ENCODE measurements at places on chromosomes 16 and 17.

DNA sequence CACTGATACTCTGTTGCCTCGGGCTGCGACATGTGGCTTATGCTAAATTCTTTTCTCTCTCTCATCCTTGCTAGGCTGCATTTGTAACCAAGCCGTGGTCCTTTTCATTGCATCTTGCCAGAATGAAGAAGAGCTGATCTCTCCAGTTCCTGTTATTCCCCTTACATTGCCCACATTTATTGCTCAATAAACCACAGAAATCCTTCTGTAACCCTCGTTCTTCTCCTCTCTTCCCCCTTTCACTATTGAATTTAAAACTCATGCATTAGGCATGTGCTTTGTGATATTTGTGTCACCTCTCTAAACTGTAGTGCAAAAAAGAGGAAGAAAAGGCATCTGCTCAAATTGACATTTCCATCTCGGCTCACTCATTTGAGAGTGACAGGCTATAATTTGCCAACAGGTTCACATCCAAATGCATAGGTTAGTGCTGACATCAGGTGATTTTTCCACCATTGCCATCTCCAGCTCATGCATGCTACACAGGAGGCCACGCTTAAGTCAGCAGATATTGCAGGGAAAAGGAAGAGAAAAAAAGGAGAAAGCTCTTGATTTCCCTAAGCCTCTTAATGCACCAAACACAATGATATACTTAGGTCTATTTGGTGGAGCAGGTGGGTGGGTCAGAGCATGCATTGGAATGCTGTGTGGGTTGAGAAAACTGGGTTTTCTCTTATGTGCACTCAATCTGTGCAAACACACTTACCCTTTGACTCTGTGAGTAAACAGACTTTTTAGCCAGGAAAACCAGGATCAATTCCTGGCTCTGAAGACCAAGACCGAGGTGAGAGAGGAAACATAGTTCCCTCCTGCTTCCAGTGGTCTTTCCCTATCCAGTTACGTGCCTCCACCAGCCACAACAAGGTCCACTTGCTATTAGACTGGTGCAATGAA is 642.7 kb downstream of the HS3ST4 start:
- DNase-seq: no peak

GRCh38 chr17:71313866-71314265 is 807.0 kb upstream of the SOX9 start:
- no peak for DNase-seq

DNA sequence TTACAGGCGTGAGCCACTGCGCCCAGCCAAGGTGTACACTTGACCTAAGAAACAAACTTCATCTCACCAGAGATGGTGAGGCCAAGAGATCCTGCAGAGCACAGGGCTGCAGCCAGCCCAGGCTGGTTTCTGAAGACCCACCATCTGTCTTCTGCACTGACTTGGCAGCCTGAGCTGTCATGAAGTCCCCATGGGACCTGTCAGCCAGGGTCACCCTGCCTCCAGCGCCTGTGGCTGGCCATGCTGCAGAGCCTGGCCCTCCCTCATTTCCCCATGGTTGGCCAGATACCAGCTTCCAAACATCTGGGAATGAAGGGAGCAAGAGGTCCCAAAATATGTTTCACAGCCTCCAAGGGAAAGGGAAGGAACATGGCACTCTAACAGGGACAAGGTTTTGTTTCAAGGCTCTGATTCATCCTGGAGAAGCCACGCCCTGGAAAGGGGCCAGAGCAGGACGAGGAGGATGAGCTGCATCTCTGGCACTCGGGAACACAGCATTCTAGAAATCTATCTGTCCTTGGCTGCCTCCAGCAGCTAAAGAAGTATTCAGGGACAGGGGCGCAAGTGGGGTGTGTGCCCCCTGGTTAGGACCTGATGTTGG is 45.3 kb downstream of the DDX19A start:
- no peak for DNase-seq

DNA sequence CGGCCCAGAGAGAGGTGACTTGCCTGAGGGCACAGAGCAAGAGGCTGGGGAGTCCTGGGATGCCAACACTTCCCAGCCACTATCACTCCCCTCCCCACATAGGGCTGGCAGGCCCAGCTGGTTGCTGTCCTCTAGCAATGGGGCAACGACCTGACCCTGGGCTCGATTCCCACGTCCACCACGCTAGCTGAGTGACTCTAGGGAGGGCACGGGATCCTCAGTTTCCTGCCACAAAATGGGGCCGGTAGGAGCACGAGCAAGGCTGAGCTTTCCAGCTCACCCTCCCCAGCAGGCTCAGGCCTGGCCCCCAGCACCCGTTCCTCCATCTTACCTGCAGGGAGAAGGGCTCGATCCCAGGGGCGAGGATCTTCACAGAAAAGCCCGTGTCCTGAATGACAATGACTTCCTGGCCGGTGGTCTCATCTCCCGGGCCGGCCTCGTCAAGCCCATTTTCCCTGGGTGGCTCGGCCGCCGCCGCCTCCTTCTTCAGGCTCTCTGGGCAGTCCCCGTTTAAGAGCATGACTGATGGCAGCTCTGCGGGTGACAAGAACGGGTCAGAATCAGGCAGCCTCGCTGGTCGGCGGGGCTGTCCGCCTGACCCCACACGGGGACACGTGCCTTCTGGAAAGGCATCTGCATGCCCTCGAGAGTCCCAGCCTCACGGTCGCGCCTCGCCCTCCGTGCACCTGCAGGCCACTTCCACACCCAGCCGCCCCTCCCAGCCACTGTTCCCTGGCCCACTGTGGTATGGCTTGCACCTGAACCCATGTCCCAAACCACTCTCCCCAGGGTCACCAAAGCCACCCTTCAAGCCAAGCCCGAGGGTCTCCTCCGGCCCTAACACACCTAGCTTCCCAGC is 7.3 kb downstream of the CLUH start:
- no peak for DNase-seq

- no peak for DNase-seq
Observed at GRCh38 chr16:67456391-67457081, 24.4 kb downstream of the ATP6V0D1 start.

DNA sequence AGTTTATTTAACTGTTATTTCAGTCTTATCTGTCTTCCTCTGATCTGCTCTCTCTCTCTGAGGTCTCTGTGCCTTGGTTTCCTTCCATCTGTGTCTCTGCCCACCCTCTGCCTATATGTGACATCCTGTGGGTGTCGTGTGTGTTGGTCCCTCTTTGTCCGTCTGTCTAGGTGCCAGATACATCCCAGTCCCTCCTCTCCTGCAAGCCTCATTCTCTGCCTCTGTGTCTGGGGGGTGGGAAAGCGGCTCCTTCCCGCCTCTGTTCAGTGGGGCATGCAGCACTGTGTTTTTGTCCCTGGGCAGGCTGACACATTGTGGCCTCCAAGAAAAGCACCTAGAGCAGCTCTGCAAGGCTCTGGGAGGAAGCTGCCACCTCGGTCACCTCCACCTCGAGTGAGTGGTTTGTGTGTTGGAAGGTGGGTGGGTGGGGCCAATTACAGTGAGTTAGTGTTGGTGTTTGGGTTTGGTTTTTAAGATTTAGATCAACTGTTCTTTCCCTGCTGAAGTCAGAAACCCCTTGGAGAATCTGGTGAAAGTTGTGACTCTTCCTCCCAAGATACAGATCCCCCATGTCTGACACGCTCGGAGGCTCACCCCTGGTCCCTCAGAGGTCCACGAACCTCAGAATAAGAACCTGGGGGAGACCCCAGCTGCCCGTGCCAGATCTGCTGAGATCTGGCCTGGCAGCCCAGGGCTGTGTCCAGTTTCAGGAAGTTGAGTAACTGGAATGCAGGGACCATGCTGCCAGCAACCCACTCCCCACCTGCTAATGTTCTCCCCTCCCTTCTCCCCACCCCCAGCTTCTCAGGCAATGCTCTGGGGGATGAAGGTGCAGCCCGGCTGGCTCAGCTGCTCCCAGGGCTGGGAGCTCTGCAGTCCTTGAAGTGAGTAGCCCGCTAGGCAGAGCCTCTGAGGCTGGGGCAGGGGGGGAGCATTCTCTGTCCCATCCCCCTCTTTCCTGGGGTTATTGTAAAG is 50.9 kb upstream of the CPNE2 start:
- DNase-seq: peak; percentile 83

- DNase-seq: no peak
Observed at GRCh38 chr16:79379095-79379494, 221.4 kb downstream of the MAF start.

GRCh38 chr17:50222922-50223321 is 21.5 kb upstream of the COL1A1 start:
- no peak for DNase-seq

GRCh38 chr17:10120109-10120485 is 78.3 kb downstream of the GAS7 start:
- no peak for DNase-seq

- no peak for DNase-seq
Observed at GRCh38 chr16:54648575-54648974, 282.1 kb upstream of the IRX5 start.

GRCh38 chr17:59830007-59830630 is 62.6 kb downstream of the TUBD1 start:
- no peak for DNase-seq

- no peak for DNase-seq
Observed at GRCh38 chr16:47731252-47731651, 270.1 kb downstream of the PHKB start.

- DNase-seq: no peak
Observed at GRCh38 chr16:81478876-81479511, 34.4 kb downstream of the CMIP start.

- no peak for DNase-seq
Observed at GRCh38 chr17:3893720-3894116, 865 bp upstream of the CAMKK1 start.

DNA sequence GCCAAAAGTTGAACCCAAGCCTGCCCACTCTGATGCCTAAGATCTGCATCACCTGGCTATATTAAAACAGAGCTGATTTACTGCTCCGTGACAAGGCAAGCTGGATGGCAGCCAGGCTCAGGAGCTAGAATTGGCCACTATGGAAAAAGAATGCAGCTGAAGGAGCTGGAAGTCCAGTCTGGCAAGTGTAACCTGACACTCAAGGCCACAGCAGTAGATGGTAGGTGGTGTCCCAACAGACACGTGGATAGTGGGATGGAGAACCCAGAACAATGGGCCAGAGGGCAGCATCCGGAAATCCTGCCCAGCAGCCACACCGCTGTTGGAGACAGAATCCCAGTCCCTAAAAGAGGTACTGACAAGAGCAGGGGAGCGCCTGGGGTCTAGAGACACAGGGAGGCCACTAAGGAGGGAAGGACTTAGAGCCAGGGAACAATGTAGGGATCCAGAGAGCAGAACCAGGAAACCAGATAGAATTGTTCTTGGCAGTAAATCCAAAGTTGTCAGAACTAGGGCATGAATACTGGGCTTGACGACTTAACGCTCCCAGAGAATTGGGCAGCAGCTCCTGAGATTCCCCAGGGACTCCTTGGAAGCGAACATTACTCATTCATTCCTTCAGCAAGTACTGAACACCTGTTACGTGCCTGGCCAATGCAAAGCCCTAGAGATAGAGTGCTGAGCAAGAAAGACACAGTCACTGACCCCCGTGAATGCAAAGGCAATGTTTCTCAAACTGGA is 85.7 kb downstream of the CDYL2 start:
- no peak for DNase-seq

DNA sequence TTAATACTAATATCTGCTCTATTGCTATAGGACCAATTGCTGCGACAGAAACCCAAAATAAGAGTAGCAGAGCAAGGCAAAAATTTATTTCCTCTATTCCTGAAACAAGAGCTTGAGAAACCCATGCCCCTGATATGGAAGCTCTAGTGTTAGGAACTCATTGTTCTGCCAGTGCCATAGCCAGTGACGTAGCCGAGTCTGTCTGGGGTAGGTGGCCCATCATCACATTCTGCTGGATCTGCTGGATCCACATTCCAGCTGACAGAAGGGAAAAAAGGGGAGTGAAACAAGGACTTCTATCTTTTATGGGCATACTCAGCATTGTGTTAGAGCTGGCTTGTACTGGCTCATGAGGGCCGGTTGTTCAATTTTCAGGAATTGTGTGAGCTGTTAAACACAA is 248.9 kb upstream of the MON1B start:
- DNase-seq: no peak

- DNase-seq: no peak
Observed at GRCh38 chr17:18262641-18263040, 2.2 kb downstream of the MIEF2 start.

DNA sequence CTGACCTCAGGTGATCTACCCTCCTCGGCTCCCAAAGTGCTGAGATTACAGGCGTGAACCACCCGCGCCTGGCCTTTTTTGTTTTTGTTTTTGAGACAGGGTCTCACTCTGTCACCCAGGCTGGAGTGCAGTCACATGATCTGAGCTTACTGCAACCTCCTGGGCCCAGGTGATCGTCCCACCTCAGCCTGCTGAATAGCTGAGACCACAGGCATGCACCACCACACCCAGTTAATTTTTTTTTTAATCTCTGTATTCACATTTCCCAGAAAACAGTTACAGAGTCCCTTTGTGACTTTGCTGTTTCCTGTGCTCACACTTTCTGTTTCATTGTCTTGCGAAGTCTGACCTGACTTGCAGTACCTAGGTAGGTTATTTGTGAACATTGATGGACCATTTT is 2.7 kb downstream of the CLUAP1 start:
- DNase-seq: peak; percentile 20

DNA sequence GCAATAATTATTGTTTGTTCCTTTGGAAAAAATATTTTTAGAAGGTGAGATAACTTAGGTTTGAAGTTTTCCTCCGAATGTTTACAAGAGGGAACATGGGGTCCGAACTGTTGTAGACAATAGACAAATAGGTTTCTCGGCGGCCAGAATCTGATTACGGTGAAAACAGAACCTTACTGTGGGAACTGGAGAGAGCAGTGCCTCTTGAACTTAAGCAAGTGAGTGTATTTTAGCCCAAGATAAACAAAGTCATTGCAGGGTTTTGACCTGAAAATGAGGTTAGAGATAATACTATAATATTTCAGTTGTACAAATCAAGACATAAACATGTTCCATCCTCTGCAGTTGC is 134.7 kb downstream of the ABCA8 start:
- DNase-seq: no peak

DNA sequence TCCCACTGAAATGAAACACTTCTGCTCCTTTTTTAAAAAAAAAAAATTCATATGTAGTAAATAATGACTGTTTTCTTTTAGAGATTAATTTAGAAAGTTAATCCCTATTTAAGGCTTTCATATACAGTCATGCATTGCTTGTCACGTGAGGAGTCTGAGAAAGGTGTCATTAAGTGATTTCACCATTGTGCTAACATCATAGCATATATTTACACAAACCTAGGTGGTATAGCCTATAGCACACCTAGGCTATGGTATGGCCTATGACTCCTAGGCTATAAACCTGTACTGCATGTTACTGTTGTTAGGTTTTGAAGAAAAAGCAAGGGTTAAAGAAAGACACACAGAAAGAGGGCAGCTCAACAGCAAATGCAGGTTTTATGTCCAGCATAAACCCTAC is 13.7 kb downstream of the PPY start:
- no peak for DNase-seq

DNA sequence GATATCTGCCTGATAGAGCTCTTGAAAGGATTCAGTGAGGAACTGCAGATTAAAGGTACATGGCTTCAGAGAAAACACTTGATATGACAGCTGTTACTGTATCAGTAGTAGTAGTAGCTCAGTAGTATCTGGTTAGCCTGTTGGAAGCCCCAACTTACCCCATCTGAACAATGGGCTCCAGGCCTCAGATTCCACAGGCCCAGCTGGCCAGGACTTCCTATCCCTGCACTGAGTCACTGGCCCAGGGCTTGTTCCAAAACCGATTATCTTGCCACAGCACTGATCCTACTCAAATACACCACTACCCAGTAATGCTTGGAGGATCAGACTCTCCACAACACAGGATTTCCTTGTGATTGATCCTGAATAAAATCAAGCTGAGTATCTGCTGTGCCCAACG is 32.6 kb downstream of the DCUN1D3 start:
- no peak for DNase-seq

All from stimulated activated CD8-positive, alpha-beta memory T cell treated with anti-CD3 and anti-CD28 coated beads, Interleukin-2, amount 100 ng/mL, for 48 hours (primary cell).